ENCODE measurements at places on chromosomes 12 and 14.

DNA sequence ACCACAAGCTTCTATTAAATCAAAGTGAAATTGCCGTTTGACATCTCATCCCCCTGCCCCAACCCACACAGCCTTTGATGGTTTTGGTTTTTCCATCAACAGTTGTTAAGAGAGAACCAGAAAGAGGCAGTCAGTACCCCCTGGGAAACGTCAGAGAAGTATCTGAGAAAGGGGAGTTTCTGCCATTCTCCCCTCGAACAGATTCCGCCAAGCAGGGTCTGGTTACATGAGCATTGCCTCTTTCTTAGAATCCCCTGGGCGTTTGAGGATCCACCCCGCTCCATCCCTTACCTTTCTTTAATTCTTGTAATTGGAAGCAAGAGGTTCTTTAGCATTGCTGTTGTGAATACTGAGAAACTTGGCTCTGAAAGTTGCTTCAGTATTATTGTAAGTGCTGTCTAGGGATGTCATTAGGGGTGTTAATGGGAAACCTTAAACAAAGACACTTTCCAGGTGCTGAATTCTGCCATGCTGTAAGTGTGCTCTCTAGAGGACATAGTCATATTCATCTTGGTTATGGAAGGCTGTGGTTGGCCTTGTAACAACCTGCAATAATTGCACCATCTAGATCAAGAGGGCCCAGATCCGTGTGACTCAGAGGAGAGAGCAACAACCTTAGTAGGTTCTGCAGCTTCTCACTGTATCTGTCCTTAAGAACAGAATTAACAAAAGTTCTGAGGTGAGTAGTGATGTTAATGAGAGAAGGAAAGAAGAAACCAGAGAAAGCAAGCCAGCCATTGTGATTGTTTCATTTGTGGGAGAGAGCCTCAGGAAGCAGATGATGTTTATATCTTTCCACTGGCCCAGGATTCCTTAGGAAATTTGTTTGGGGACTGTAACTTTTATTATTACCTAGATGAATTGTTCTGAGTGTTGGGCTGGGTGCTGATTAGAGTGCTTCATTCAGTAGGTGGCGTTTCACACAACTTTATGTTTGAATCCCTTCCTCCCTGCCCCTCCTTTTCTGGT, 9.0 kb downstream of the TMBIM6 start:
- DNase-seq: peak; percentile 20

DNA sequence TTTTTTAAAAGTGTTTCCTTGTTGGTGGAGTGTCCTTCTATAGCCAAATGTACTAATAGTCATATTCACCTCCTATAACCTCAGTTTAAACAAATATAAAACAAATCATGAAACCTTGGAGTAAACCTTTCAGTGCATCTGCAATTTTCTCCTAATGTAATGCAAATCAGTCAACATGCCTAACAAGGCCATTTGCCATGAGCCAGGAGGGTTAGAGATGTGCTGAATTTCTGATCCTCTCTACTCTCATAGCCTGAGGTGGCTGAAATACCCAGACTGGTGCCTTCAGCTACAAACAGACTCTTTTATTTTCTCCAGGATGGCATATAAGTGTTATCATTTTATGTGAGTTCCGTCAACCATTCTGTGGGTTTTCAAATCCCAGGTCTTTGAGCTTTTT, 908.1 kb downstream of the GALC start:
- no peak for DNase-seq

GRCh38 chr14:65186951-65187350, 84.6 kb upstream of the MAX start:
- no peak for DNase-seq

DNA sequence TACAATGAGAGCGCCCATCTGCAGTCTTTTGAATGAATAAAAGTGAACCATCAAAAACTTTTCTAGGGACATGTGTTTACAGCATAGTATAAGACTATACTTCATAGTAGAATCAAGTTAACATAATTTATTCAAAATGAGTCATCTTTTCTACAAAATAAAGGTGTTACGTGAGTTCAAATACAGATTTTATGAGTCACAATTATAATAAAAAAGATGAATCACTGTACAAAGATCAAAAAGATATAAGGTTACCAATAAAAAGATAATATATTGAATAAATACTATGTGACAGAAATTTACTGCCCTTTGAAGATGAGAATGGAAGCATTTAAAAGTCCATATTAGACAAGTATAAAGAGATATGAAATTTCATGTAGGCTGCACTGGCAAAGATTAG, 2.8 kb downstream of the MBIP start:
- DNase-seq: no peak

DNA sequence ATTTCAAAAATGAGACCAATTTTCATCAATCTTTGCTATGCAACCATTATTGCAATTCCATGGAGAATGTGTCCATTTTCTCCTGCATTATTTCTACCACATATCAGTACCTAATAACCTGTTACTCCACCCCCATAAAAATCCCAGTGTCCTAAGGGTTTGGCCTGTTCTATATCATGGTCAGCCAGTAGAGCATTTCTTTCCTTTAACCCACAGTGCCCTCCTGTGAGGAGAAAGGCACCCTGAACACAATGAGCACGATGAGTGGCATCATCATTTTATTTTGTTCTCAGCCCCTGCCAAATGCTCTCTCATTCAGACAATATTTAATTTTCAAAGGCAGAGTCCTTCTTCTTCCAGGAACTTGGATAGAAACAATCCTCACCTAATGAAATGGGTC, 11.6 kb upstream of the IFNG-AS1 start:
- no peak for DNase-seq

DNA sequence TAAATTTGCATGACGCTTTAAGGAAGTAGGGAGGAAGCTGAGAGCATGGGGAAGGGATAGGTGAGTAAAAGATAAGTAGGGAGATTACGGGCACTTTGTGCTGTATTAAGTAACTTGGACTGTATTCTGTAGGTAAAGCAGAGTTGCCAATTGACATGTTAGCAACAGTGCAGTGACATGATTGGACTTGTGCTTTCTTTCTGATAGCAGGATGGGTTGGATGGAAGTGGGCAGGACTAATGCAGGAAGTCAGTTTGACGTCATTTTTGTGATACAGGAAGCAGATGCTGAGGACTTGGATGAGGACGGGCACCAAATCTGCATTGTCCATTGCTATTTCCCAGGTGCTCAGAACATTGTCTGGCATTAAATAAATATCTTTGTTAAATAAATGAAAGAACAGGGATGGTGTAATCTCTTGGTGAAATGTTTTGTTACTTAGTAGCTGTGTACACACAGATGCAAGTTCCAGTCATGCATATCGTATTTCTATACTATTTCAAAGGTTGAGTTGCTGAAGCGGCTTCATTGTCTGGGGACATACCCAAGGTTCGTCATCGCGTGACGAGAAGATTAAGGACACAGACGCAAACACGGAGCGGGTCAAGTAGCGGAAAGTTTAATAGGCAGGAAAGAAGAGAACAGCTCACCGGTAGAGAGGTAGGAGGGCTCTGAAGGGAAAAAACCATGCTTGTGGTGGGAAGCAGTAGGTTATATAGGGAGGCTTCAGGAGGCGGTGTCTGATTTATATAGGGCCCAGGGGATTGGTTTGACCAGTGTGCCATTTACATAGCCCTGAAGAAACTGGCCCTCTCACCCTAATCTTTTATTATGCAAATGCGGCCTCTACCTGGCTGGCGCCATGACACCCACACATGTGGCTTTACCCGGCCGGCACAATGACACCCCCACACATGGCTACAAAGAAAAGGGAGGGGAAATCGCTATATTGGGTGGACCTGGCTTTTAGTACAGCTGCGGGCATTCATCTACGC, 30.7 kb downstream of the GUCY2C start:
- DNase-seq: no peak

DNA sequence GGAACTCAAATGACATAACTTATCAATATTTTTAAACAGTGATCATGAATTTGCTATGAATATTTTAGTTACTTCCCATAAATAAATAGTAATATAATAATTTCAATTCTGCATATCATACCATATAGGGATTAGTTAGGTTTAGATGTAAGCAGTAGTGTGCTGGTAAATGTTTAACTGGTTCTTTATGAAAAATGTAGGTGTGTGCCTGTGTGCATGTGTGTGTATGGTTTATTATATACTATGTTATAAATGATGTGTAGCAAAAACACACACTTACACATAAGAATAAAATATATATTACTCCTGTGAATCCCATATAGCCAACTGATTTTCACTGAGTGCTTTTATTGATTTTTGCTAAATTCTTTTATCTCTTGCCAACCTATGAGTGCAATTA, 14.0 kb upstream of the BHLHE41 start:
- no peak for DNase-seq

GRCh38 chr14:100441271-100441947, 118.3 kb downstream of the SLC25A47 start:
- DNase-seq: no peak

- no peak for DNase-seq
Observed at GRCh38 chr12:59850268-59850667, 254.4 kb downstream of the SLC16A7 start.
